ENCODE measurements at places on chromosomes 2 and 18.
A peak's percentile ranks its signal among the peaks of the same experiment; 100 is the strongest.

- DNase-seq, result no peak
Measured at GRCh38 chr2:144183727-144184126, 336.2 kb downstream of the ZEB2 start.

DNA sequence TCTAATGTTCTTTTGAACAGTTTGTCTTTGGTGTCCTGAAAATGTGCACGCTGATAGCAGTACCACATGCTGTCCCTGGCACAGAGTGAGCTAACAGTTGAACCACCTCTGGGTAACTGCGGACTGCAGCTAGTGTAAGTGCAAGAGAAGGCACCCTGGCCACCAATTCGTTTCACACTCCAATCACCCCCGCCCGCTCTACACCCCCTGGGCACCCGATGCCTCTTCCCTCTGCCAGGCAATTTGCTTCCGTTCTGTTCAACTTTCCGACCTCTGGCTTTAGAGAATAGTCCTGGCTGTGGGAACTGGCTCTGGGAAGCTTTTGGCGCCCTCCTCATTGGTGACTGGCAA is 1.4 kb downstream of the DOCK10 start:
- no peak for DNase-seq

DNA sequence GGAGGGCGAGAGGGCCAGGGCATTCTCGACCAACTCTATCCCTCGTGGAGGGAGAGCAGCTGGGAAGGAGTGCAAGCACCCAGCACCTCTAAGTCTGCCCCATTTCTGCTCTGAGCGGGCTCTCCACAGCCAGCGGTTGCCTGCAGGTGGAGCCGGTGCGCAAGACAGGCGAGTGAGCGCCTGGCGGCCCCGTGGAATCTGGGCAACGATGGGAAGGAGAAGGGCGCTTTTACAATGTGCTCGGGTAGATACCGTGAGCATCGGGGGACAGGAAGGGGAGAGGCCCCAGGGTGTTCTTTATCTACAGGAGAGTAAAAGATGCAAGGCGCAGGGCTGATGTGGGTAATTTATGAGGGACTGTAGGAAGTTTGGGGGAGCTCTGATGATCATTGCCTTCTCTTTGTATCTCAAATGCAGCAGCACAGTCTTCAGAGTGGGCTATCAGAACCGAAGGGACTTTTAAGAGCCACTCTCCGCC is 867 bp upstream of the TTL start:
- peak; percentile 91 for DNase-seq

DNA sequence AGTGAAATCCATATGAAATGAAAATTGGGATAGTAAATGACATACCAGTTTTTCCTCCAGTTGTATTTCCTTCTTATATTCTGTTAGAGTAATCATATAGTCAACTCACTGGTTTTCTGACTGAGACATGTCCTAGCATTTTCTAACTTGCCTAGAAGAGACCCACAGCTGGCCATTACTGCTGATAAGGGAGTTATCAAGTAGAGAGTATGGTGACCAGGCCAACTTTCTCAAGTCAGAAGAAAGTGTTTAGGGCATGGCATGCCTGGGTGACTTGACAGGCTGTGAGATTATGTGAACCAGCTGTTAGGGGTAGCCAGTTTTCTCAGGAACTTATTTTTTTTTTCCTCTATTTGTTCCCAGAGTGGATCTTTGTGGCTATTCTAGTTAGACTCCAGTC is 81.2 kb downstream of the GPD2 start:
- no peak for DNase-seq

All from HL-60 (cell line).